Epithelial cell of esophagus (primary cell): ENCODE measurements at places on chromosomes 5 and 9.

GRCh38 chr9:70030156-70030555 is 13.5 kb upstream of the MAMDC2 start:
- DNase-seq, result peak; percentile 70

DNA sequence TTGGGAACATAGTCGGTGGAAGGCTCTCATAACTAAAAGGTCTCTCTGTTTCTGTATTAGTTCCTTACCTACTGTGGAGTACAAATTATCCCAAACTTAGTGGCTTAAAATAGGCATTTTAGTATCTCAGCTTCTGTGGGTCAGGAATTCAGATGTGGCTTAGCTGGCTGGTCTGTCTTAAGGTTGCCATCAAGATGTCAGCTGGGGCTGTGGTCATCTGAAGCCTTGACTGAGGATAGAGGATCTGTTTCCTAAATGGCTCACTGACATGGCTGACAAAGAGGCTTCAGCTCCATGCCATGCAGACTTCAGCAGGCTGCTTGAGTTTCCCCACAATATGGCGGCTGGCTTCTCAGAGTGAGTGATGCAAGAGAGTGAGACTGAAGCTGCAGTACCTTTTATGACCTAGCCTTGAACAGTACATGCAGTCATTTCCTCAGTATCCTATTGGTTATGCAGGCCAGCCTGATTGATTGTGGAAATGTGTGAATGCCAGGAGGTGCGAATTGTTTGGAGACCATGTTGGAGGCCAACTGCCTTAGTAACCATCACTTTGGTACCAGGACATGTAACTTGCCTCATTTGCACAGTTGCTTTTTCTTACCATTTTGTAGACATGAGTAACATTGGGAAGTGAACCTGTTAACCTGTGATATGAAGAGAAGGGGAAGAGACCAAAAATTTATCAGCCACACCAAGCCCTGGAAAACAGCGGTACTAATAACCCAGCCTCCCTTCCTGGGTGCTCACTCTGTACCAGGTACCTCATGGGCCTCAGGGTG is 152.8 kb upstream of the IER5L start:
- no peak for DNase-seq

GRCh38 chr5:137615171-137615775 is 116.1 kb upstream of the SPOCK1 start:
- no peak for DNase-seq

DNA sequence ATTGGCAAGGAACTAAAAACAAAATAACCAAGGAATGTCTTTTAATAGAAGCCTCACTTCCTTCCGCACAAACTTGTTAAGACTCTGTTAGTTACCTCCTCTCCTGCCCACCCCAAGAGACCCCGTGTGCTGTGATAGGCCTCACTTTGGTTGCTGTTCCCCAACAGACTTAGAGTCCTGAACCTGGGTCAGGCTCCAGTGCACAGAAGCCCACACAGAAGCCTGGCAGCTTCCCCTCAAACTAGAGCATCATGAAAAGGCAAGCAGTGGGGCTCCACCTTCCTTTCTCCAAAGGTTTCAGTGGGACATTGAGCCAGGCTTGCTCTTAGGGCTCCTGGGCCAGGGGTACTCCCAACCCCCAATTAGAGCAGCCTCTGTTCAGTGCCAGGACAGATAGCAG is 230.5 kb downstream of the ESM1 start:
- no peak for DNase-seq

GRCh38 chr5:97162045-97162444 is 19.6 kb upstream of the LIX1 start:
- peak; percentile 87 for DNase-seq

- no peak for DNase-seq
Observed at GRCh38 chr9:91379426-91379825, 17.7 kb upstream of the AUH start.

DNA sequence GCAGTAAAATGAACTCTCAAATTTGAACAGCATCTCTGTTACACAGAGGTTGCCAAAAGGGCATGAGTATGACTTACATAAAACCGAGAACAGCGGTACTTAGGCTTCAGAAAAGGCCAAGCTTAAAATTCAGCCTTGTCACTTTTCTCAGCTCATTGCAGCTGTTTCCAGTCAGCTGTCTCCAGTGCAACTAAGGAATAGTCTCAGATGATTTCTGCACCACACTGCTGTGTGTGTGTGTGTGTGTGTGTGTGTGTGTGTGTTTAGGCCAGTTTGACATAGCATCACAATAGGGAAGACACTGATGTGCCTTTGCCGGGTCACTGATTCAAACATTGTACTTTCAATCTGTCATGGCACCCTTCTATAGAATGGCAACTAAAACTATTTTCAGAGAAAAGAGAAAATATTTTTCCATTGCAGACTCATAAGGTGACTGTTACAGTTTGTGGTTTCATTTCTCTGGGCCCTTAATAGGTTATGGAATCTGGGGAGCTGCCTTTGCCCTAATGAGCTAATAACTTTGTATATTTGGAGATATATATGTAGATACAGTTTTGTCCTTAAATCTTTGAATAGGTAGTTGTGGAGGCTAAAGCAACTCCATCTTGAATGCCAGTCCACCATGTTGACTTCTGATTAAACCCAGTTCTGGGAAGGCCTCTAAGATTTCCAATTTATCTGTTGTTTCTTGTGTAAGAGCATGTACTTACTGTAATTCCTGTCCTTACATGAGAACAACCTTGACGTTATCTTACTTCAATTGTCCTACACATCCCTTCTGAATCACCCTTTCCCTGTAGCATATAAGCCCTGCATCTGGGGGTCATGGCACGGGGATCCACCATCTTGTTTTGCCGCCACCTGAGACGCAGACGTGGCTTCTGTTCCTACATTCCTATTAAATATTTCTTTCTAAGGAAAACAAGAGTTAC is 4.5 kb downstream of the LSM11 start:
- no peak for DNase-seq

- no peak for DNase-seq
Observed at GRCh38 chr5:15977851-15978250, 201.7 kb downstream of the MARCHF11 start.

- no peak for DNase-seq
Observed at GRCh38 chr5:134135091-134135655, 20.7 kb downstream of the TCF7 start.

DNA sequence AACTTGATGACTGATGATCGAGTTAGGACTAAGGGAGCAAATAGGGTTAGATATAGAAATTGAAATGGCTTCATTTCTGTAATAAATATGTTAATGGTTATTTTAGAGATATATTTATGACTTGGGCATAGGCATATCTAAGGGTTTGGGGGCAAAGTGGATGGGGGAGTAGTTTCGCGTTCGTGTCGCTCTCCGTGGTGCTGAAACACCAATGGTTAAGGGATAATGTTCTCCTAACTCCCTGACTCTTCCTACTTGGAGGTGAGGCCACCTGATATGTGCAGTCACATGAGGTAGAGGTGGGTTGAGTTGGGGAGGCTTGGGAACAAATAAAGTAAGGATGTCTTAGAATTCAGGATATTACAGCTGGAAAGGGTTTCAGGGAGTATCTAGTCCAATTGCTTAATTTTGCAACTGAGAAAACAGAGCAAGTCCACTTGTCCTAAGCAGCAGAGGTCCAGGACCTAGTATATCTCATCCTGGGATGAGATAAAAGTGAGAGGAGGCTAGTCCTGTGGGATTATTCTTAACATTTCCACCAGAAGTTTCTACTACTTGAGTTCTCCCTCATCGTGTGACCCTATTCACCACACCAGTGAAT is 44.0 kb upstream of the MAP1B start:
- peak; percentile 48 for DNase-seq

- no peak for DNase-seq
Observed at GRCh38 chr9:32468740-32469139, 57.3 kb downstream of the RIGI start.

DNA sequence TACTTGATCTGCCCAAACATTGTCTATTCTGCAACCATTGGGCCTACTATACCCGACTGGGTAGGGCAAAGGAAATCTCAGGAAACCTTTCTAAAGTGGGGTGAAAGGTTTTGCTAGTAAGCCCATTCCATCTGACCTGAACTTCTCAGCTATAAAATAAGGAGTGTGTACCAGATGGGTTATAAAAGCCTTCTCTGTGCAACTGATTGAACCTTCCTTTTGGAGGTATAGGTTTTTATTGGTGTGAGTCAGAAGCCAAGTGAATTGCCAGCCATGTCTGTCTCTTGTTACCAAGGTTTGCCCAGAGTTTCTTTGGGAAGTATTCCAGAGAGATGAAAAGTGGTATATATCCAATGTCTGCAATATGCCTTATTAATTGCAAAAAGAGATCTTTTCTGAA is 1271.0 kb upstream of the WWC1 start:
- DNase-seq, result no peak

DNA sequence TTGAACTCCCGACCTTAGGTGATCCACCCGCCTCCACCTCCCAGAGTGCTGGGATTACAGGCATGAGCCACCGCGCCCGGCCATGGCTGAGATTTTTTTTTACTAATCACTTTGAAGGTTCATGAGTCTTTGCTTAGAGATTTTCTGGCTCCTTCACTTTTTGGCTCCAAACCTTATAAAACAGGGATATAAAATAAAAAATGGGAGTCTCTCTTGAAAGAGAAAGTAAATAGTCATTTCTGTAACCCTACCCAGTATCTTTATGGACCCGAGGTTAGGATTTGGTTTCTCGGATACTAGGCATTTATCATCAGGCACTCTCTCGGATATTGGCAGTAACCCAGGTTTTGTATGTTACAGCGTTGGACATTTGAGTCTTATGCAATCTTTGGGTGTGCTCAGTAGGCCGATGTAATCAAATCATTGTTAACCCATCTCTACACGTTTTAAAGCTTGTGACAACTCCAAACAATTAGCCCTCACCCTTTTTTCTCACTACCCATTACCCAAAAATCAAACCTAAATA is 25.3 kb downstream of the STXBP1 start:
- DNase-seq, result peak; percentile 85

- peak; percentile 67 for DNase-seq
Observed at GRCh38 chr9:75889977-75890471, 449 bp upstream of the PCSK5 start.

GRCh38 chr5:159451197-159452052 is 121.1 kb upstream of the IL12B start:
- DNase-seq, result peak; percentile 87

DNA sequence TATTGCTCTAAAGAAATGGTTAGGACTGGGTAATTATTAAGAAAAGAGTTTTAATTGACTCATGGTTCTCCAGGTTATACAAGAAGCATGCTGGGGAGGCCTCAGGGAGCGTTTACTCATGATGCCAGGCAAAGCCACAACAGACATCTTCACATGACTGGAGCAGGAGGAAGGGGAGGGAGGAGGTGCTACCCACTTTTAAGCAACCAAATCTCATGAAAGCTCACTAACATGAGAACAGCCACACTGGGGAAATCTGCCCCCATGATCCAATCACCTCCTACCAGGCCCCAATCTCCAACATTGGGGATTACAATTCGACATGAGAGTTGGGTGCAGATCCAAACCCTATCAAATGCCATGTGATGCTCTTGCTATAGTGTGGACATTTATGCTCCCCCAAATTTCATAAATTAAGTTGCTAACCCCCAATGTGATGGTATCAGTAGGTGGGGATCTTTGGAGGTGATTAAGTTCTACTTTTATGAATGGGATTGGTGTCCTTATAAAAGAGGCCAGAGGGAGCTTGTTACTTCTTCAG is 773.6 kb upstream of the CDH10 start:
- DNase-seq, result no peak
